ENCODE measurements at places on chromosomes 5 and 9.

GRCh38 chr9:102354041-102354440 is 615.6 kb upstream of the GRIN3A start:
- no peak for DNase-seq

- no peak for DNase-seq
These were observed 123.3 kb downstream of the PHF2 start for GRCh38 chr9:93699650-93700049.

DNA sequence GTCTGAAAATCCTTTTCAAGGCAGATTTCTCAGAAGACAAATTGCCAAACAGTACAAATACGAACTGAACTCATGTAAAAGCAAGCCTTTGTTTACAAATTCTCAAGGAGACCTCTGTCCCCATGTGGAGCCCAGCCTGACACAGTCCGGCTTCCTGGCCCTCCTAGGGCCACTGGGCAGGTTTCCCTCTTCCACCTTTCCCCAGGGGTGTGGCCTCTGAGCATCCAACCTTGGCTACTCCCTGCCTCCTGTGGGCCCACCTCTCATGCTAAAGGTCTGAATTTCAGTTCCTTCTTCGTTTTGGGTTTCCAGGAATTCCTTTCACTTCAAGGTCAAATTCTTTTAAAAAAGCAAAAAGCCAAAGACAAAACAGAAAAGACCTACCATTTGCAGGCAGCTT is 10.1 kb downstream of the DAP start:
- DNase-seq = no peak

DNA sequence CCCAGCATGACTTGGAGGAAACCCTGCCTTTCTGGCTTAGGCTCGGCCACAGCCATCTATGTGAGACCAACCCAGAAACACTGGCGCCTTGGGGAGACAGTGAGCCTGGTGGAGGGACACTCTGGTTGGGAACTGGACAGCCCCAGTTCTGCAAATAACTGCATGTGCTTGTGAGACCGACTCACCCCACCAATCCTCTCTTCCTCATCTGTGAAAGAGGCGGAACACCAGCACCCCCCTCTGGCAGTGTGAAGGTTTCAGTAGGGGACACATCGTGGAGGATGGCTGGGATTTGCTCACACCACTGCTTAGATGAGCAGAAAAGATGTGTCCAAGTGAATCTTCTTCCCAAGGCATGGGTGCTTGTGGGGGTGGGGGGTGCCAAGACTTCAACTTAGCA is 43.4 kb upstream of the N4BP3 start:
- no peak for DNase-seq

All from activated CD8-positive, alpha-beta memory T cell treated with anti-CD3 and anti-CD28 coated beads for 1 hour (primary cell).